Muscle of leg (tissue), 16 donors: ENCODE measurements at places on chromosomes 7 and 10. TPM values are rescaled to one million over a fixed set of nuclear protein-coding genes. Genes with fewer than 3 reads are reported as not detected.

HACD1 gene
- polyA plus RNA-seq = 124 TPM

TACR2 gene
- 0.23 TPM for polyA plus RNA-seq

PNLIP gene
- 0.20 TPM for polyA plus RNA-seq

ZNF853 gene
- polyA plus RNA-seq = 15.1 TPM

NKX2-3 gene
- 0.11 TPM for polyA plus RNA-seq

IFIT3 gene
- 9.2 TPM for polyA plus RNA-seq

SAMD8 gene
- 10.2 TPM for polyA plus RNA-seq

TMEM168 gene
- polyA plus RNA-seq = 24.2 TPM

TMEM72 gene
- 0.09 TPM for polyA plus RNA-seq

HOXA6 gene
- polyA plus RNA-seq = 4.2 TPM

OPN4 gene
- polyA plus RNA-seq = 2.2 TPM

NAT16 gene
- not detected for polyA plus RNA-seq

HOXA10 gene
- polyA plus RNA-seq = 30.4 TPM

PCLO gene
- 0.37 TPM for polyA plus RNA-seq

HHEX gene
- polyA plus RNA-seq = 5.9 TPM

UBN2 gene
- polyA plus RNA-seq = 7.2 TPM

CACNB2 gene
- polyA plus RNA-seq = 1.3 TPM

CLEC5A gene
- 0.21 TPM for polyA plus RNA-seq

CREB5 gene
- polyA plus RNA-seq = 34.2 TPM

PLAC9 gene
- 121 TPM for polyA plus RNA-seq

C10orf67 gene
- polyA plus RNA-seq = 0.08 TPM

MBLAC1 gene
- polyA plus RNA-seq = 1.3 TPM

KIAA1549 gene
- 11.9 TPM for polyA plus RNA-seq

GIMAP1 gene
- 2.8 TPM for polyA plus RNA-seq

NUTM2D gene
- polyA plus RNA-seq = 7.9 TPM

C10orf62 gene
- polyA plus RNA-seq = not detected

TRIM50 gene
- 0.66 TPM for polyA plus RNA-seq

PRLHR gene
- 0.12 TPM for polyA plus RNA-seq

SORCS1 gene
- polyA plus RNA-seq = 3.6 TPM

GNAT3 gene
- 0.13 TPM for polyA plus RNA-seq

ODAD2 gene
- 0.45 TPM for polyA plus RNA-seq

BHLHA15 gene
- 0.35 TPM for polyA plus RNA-seq

BICC1 gene
- 24.5 TPM for polyA plus RNA-seq

DPYSL4 gene
- 4.1 TPM for polyA plus RNA-seq

LEP gene
- 0.05 TPM for polyA plus RNA-seq

NODAL gene
- polyA plus RNA-seq = 0.29 TPM

TNRC18 gene
- 64.6 TPM for polyA plus RNA-seq

PTPRN2 gene
- polyA plus RNA-seq = 1.7 TPM

CADPS2 gene
- polyA plus RNA-seq = 4.4 TPM

CYP2E1 gene
- 0.49 TPM for polyA plus RNA-seq

SEC31B gene
- 10.7 TPM for polyA plus RNA-seq

GCK gene
- 4.9 TPM for polyA plus RNA-seq

PDGFA gene
- polyA plus RNA-seq = 39.7 TPM

PPP1R3A gene
- 39.0 TPM for polyA plus RNA-seq

DENND2A gene
- polyA plus RNA-seq = 48.3 TPM

PITX3 gene
- 23.6 TPM for polyA plus RNA-seq

IGFBP1 gene
- 0.25 TPM for polyA plus RNA-seq

OR2A1 gene
- 0.47 TPM for polyA plus RNA-seq

ST8SIA6 gene
- 2.2 TPM for polyA plus RNA-seq

HDAC9 gene
- polyA plus RNA-seq = 27.3 TPM

BBS9 gene
- 15.7 TPM for polyA plus RNA-seq

CYP2C9 gene
- polyA plus RNA-seq = not detected

PVRIG gene
- 7.6 TPM for polyA plus RNA-seq

DDX50 gene
- polyA plus RNA-seq = 53.6 TPM

UNC5B gene
- polyA plus RNA-seq = 13.3 TPM

CHST15 gene
- 16.6 TPM for polyA plus RNA-seq

CUBN gene
- polyA plus RNA-seq = 1.5 TPM
